Right atrium auricular region (tissue), 2 donors: ENCODE measurements at places on chromosomes 1 and 21. TPM values are rescaled to one million over a fixed set of nuclear protein-coding genes. Genes with fewer than 3 reads are reported as not detected.
A peak's percentile ranks its signal among the peaks of the same experiment; 100 is the strongest.

GRCh38 chr1:74053407-74053806 lies 144.6 kb downstream of the LRRIQ3 start:
- DNase-seq = no peak

THEM5 gene
- not detected for total RNA-seq

GRCh38 chr1:185559151-185559550 lies 175.0 kb upstream of the HMCN1 start:
- no peak for DNase-seq

DNA sequence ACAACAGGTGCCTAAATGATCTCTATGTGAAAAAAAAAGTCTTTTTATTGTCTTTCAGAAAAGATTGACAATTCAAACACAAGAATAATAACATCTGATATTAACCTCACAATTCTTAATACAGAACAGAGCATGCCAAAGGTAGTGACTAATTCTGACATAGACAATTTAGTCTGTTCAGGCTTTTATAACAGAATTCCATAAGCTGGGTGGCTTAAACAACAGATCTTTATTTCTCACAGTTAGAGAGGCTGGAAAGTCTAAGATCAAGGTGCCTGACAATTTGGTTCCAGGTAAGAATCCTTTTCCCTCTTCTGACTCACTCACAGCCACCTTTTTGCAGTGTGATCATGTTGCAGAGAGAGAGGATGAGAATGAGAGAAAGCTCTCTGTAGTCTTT lies 27.0 kb downstream of the DPYD start:
- no peak for DNase-seq

DNA sequence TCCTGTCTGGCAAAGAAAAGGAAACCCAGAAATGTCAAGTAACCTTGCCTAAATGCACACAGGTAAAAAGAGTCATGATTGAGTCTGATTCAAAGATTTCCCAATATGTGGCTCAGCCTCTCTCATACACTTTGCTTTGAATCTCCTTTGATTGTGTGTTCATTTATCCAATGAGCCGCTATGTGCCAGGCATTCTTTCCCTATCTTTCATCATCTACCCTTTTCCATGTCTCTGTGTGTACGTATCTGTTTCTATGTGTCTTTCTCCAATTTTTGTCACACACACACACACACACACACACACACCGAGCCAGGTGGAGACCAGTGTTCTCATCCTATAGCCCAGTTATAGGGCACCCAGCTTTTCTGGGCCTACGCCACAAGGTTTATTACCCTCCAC lies 35.7 kb upstream of the BCL9 start:
- DNase-seq = no peak

GRCh38 chr1:197973206-197973605 lies 56.0 kb downstream of the LHX9 start:
- DNase-seq = no peak

SFN gene
- total RNA-seq = not detected

RIMKLA gene
- 3.8 TPM for total RNA-seq

DNA sequence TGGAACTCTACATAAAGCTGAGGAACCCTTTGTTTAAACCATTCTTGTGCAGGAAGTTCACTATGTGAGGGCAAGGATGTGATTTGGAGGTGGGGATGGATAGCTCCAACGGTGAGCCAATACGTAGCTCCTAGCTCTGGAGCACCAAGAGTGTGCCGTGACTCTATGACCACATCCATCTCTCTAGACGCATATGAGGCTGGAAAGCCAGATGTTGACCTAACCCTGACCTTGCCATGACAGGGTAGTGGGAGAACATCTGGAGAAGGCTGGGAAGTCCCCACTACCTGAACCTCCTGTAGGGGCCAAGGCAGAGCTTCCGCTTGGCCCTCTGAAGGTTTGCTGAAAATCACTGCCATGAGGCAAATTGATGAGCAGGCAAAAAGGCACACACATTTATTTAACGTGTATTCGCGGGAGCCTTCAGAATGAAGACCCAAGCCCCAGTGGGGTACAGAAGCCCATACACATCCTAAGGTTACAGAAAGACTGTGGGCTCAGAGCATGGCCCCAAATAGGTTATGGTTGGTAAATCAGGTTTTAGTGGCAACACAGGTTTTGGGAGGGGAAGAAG lies 43.4 kb downstream of the EIF2D start:
- no peak for DNase-seq

DNA sequence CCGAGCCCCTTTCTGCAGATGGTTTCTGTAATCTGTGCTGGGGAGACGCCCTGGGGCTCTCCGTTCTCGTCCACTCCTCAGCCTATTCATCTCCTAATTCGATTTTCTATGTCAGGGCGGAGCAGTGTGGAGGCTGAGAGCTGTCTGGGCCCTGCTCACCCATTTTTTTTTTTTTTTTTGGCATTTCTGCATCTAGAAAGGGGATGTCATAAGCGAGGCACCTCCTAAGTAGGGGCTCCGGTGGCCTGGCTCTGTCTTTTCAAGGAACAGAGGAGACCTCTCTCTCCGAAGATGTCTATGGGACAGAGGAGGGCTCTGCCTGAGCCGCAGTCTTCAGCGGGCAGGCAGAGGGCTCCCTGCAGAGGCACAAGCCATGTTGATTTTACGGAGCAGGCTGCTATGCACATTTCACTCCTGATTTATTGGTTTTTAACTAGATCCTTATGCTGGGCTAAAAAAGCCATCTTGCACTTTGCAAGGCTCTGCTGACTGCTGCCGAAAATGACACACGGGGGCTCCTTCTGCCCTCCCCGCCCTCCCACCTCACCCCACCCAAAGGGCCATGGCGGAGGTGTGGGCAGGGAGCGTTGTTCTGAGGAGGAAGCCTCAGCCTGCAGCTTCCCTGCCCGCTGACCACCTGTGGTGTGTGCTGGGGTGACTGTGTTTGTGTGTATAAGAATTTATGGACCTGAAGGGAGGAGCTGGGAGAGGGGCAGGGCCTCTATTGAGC lies 71.0 kb downstream of the FOXD2 start:
- DNase-seq = no peak

DNA sequence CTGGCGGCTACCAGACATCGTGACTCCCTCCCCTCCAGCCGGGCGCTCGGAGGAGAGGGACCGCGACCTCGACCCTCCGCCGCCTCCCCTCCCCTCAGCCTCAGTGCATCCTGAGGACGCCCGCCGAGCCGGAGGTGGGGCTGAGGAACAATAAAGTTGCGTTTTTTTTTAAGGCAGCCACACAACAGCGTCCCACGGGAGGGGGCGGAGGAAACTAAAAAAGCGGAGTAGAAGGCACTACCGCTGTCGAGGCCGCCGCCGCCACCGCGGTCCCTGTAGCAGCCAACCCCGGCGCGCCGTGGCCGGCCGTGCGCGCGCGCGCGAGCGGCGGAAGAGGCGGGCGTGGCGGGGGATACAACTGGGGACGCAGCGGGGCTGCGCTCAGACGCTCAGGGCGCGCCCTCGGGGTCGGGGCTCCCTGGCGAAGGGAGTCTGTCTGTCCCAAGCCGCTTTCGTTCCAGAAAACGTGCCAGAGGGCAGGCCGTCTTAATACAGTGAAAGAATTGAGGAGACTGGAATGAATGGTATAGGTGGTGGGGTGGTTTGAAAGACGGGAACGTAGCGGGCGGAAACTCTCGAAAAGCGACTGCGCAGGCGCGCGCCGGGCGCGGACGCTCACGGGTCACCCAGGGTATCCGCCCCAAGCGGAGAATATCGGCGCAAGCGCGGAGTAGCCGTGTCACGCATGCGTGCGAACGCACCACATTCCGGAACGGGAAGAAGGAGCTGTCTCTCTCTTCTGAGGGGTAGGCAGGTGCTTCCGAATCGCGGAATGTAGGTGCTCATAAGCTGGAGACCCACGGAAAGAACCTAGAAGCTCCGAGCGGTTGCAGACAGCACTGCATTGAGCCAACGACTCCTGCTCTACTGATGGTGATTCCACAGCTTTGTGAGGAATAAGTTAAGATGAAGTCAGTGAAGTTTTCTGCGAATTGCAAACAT lies at the start of gene COP1:
COP1 (minus strand) TSS at position 326 of the 942 bp plus-strand sequence; CDS start at position 18, 308 bp downstream.
- DNase-seq = peak; percentile 97

C4BPA gene
- 3.6 TPM for total RNA-seq

GRCh38 chr1:77468257-77468948 lies 186.6 kb downstream of the AK5 start:
- DNase-seq = no peak

TSPAN2 gene
- total RNA-seq = 11.1 TPM

GRCh38 chr1:151832318-151832980 lies 847 bp upstream of the RORC start:
- peak; percentile 71 for DNase-seq

S100B gene
- total RNA-seq = 5.8 TPM

GRCh38 chr1:156366378-156367166 lies 2.4 kb upstream of the RHBG start:
- DNase-seq = no peak

- DNase-seq = no peak
Observed at GRCh38 chr21:39673736-39674135, 61.0 kb downstream of the B3GALT5 start.

HES5 gene
- not detected for total RNA-seq

HORMAD1 gene
- total RNA-seq = 0.31 TPM

DNA sequence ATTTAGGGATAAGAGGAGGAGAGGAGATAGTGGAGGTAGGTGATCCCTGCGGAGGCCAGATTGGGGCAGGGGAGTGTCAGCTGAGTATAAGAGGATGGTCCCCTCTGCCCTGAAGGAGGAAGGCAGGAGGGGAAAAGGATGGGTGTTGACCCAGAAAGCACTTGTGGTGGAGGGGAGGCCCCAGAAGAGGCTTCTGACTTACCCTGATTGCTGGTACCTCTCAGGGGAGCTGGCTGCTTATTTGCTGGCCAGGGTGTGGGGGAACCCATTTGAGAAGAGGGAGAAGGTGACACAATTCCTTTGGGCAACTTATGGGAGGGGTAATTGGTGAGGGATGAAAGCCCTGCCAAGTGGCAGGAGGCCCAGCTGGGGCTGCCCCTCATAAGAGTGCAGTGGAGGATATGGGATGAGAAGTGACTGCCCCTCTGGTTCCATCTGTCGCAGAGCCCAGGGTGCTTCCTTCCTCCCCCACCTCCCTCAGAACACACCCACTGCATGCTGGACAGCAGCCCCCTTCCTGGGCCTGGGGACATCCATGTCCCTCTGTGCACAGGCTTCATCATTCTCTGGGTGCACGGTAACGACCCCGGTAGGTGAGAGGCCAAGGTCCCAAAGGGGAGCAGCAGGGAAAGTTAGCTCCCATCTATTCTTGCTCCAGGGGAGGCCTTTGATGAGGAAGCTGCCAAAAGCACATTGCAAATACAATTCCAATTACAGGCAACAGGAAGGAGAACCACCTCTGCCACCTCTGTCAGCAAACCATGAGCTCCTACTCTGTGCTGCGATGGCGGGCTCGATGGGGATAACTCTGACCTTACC lies 1.4 kb upstream of the PCSK9 start:
- no peak for DNase-seq

- no peak for DNase-seq
Observed at GRCh38 chr1:76950306-76950705, 83.0 kb downstream of the ST6GALNAC5 start.

DNA sequence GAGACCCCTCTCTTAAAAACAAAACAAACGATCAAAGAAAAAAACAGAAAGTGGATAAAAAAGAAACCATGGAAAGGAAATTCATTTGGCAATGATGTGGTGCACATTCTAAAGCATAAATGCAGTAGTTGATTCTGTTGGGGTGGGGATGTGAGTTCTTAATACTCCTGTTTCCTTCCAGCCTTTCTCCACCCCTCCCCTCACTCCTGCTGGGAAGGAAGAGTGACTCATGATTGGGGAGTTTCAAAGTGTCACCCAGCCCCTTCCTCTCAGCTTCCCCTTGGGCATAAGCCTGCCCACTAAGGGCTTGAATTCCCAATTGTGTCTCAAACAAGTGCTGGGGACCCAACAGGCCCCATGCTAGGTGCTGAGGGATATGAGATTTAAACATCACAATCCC lies 6.7 kb upstream of the PINK1 start:
- DNase-seq = no peak

- DNase-seq = no peak
Observed at GRCh38 chr1:242147096-242147976, 148.4 kb upstream of the MAP1LC3C start.

KRTAP21-2 gene
- not detected for total RNA-seq

SLC6A17 gene
- not detected for total RNA-seq

DNA sequence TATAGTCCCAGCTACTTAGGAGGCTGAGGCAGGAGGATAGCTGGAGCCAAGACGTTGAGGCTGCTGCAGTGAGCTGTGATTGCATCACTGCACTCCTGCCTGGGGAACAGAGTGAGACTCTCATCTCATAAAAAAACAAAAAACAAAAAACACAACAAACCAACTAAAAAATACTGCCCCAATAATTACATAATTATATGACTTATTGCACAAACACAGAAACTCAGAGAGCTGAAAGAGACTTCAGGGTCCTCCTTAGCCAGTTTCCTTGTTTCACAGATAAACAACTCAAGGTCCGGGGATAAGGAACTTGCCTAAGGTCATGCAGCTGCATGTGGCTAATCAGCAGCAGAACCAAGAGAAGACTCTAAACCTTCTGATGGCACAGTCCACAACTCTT lies 11.9 kb downstream of the EXTL2 start:
- no peak for DNase-seq

DNA sequence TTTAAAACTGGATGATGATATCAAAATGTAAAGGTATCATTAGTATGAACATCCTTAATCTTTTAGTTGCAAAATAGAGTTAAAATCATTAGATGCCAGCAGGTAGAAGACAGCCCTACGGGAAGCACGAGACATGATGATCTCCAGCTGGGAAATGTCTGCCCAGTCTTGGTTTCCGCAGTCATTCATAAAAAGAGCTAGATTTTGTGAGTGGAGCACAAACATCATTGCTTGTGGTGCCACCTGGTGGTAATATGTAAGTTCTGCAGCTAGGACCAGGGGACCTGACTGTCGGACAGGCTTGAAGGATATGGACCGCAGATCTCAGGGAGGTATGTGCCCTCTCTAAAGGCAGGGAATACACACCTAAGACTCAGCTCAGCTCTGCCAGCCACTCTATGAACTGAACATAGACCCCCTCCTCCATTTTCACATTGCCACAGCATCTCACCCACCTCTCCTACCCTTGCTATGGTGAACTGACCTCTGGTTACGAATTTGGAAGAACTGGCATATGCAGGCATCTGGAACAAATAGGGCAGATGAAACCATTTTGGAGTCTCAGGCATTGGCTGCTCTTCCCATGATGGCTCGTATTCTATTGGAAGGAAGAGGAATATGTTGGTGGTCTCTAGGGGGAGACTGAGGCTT lies 9.2 kb downstream of the FCMR start:
- peak; percentile 82 for DNase-seq

DNA sequence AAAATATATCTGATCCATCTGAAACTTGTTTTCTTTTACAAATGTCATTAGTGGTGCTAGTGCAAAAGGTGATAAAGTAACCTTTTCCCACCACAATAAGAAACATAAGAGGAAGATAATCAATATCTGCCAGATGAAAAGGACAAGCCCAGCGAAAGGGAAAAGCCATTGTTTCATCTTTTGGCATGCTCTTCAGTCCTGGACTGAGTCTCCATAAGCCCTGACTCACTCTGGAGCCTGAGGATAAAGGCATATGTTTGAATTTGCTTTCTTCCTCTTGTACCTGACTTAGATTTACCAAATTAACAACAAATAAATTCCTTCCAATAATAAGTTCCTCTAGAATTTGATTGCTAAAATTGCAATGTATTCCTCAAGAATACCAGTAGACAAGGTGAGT lies 13.6 kb downstream of the DNAJC11 start:
- no peak for DNase-seq

GRCh38 chr1:57845041-57845440 lies 421.2 kb upstream of the DAB1 start:
- DNase-seq = no peak
